ENCODE measurements at places on chromosomes 3 and 15.
A peak's percentile ranks its signal among the peaks of the same experiment; 100 is the strongest.

GRCh38 chr15:20355256-20355868 is 186.2 kb downstream of the GOLGA6L6 start:
- no peak for DNase-seq

DNA sequence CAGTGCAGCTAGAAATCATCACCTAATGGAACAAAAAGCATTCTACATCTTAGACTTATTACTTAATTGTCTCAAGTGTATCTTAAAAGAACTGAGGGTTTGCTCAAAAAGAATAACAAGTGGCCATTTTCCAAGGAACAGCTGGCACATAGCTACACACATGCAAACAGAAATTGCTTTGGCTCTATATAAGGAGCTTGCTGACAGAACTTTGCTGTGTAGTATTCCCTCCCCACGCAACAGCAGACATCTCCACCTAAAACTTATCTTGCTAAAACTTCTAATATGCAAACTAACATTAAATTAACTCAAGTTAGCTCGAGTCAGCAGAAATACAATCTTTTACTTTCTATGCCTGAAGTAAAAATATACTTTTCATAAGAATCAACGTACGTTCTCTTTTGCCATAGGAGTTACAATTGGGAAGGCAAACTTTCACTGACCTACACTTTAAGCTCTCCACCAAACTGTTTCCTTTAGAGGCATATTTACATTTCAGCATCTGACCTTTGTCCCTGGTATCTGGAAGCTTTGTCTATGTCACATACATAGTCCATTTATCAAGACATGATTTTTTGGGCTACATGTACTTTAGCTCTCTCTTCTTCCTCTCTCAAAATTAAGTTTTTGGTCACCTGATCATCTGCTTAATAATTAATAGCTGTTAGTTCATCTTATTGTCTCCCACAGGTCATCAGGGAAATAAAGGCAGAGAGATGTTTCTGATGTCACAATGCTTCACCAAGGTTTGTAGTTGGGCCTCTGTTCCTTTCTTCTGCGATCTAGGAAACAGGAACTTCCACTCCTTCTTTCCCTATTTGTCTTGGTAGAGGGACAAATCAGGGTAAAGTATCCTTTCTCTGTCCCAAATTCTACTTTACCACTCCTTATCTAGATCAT is 163.4 kb upstream of the AGTR1 start:
- no peak for DNase-seq

DNA sequence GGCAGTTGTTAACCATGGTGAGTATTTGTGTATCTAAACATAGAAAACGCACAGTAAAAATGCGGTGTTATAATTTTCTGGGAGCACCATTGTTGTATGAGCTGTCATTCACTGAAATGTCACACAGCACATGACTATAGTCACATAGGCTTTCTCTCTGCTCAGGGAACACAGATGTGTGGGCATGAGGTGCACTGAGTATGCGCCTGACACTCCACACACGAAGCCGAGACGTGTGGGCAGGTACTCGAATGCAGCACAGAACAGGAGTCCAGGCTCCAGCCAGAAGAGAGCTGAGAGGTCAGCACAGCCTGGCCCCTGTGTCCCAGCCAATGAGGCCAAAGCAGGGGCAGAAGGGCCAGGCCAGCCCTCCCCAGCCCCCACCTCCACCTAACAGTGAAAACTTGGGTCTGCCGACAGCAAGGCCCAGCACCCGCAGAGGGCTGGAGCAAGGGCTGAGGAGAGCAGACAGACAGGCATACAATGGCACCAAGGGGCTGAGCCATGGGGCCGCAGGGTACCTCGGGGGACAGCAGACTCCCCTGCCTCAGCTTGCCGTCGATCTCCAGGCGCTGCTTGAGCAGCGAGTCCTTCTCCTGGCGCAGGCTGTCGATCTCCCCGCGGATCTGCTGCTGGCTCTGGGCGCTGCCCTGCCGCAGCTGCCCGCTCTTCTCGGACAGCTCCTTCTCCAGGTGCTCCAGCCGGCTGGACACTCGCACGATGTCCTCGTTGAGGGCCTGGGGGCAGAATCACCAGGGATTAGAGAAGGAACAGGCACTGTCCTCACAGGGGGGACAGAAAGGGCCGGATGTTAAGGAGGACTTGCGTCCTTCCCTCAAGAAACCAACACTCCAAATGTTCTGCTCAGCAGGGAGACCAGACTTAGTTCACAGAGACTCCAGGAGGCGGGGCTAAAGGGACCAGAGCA is 24.0 kb downstream of the KIF7 start:
- DNase-seq = no peak

DNA sequence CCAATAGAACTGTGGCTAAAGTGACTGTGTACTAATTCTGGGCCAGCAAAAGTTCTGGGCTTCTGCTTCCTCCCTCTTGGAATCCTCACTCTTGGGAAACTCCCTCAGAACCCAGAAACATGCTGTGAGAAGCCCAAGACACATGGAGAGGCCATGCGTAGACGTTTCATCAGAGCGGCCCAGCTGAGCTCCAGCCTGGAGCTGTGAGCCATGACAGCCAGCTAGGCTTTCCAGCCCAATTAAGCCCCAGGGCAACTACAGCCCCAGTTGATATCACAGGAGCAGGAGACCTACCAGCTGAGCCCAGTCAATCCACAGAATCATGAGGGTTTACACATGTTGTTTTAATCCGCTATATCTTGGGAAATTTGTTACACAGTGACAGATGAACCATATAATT is 43.6 kb upstream of the CNOT10 start:
- DNase-seq = no peak

- DNase-seq = no peak
These were observed 47.1 kb upstream of the MAPKBP1 start for GRCh38 chr15:41727143-41727542.

- peak; percentile 32 for DNase-seq
These were observed at the start of gene GPR176 for GRCh38 chr15:39919748-39920509. Gene GPR176, minus strand, starts transcription at chr15:39920266. Its CDS starts 240 bp downstream, at chr15:39920026.
